Stimulated activated CD4-positive, alpha-beta T cell treated with anti-CD3 and anti-CD28 coated beads, Interleukin-2, amount 100 ng/mL, for 24 hours (primary cell): ENCODE measurements at places on chromosomes 6 and 20.

GRCh38 chr20:52918311-52918710, 53.8 kb upstream of the TSHZ2 start:
- DNase-seq = no peak

DNA sequence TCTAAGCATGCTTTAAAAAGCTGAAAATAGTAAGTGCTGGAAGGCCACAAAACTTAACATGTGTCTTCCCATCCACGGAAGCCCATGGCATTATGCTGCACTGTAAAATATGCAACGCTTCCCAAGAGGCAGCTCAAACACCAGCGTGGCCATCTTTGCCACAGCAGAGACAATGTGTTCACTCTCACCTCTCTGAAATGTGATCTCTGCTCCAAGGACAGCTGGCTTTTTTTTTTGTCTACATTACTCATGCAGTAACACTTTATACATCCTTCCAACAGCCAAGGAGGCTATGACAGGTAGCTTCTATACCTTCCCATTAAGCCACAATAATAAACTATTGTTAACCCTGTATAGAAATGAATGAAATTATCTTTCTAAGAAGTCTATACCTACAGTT, 49.2 kb downstream of the BLOC1S5 start:
- no peak for DNase-seq

GRCh38 chr6:143620447-143620846, 57.3 kb upstream of the PHACTR2 start:
- DNase-seq = no peak

GRCh38 chr20:48524582-48524981, 303.2 kb downstream of the PREX1 start:
- DNase-seq = no peak

DNA sequence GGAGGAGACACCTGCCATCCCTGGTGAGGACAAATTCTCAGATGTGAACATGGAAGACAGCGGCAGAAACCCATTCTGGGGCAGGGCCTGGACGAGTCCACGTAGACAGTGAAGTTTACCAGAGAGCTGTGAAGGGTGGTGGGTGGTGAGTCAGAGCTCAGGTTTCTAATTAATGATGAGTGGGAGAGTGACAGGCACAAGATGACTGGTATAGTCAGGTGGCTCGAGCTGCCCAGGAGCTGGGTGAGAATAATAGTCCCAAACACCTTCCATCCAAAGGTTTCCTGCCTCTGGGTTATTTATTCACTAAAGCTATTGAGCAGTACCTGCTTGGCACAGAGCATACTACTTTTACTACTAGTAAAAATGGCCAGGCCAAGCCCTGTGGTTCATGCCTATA, 6.0 kb downstream of the TLDC2 start:
- DNase-seq = peak; percentile 17

- DNase-seq = no peak
Measured at GRCh38 chr20:58511364-58511763, 3.8 kb downstream of the APCDD1L start.

DNA sequence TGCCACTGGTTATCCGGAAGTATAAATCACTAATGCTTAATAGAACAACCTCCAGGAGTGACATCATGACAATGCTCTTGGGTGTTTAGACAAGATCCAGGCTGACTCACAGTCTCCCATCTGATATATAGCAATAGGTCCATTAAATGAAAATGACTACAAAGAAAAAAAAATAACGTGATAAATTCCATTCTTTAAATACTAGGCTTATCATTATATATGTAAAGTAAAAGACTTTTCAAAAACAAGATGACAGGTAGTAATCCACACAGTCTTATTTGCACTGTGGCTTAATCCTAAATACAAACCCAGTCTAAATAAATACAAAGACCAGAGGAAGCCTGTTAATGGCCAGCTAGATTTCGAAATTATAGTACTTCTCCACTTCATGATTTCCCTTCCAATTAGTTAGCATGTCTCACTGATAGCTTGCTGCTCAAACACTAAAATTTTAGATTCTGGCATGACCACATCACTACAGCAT, 149.1 kb upstream of the BEND3 start:
- DNase-seq = no peak
